ENCODE measurements at places on chromosomes 3 and 15.

DNA sequence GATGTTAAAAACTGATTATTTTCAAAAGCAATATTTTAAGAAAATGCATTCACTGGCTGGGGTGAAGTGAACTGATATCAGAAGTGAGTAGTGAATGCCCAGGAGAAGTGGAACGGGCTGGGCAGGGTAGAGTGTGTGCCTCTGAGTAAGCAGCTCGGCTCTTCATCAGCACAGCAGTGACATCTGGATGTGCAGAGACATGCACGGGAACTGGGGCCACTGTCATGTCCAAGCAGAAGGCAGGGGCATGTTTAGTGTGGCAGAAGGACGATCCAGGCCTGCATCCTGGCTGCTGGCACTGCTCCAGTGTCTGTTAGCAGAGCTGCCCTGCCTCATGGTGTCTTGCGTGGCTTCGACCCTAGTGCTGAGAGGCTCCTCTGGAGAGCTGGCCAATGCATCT, 305.6 kb upstream of the LRRFIP2 start:
- DNase-seq: no peak

GRCh38 chr3:45387636-45388348, 584 bp upstream of the LARS2 start:
- DNase-seq: no peak

DNA sequence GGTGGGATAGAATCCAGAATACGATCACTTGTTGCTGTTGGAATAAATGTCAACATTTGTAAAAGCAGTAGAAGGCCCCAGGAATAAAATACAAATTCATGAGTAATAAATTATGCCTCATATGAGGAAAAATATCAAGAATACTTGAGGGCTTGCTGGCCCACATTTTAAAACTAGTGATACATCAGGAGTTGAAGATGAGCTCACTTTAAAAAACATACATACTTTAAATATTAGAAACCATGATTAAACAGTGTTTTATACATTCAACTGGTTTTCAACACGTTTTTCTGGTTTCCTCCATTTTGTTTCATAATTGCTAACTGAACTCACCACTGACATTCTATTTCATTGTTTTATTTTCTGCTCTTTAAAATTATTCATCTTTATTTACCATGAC, 141.4 kb downstream of the TFG start:
- DNase-seq: no peak

- peak; percentile 71 for DNase-seq
Observed at GRCh38 chr3:72829701-72830100, 18.5 kb downstream of the SHQ1 start.

- peak; percentile 77 for DNase-seq
Observed at GRCh38 chr3:93843981-93844380, 129.7 kb downstream of the PROS1 start.

DNA sequence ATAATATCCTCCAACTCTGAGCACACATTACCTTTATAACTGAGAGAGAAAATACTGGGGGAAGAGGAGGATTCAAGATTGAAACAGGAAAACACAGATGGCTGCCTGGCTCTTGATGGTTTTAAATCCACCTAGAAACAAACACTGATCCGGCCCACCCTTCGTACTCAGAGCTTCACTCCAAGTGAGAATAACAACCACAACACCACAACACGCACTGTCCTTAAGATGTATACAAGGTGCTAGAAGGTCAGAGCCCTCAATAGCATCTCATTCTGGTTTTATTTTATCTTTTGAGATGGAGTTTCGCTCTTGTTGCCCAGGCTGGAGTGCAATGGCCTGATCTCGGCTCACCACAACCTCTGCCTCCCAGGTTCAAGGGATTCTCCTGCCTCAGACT, 9.9 kb downstream of the IP6K2 start:
- no peak for DNase-seq

Measured in adipocyte (in vitro differentiated cells).